ENCODE measurements at places on chromosomes 11 and 22.

DNA sequence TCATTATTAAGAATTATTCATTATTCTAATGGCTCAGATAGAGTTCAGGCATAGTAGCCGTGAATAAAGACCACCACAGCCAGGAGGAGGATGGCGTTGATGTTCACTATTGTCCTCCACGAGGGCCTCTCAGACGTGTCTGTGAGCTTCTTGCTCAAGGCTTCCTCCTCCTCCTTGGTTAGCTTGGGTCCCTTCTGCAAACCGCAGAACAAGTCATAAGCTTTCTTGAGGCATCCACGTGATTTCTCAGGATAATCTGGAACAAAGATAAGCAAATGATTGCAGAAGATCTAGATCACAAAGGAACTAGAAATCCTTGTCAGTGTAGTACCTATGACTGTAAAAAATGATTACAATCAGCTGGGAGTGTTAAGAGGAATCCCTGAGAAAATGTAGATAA lies 13.6 kb upstream of the RFPL2 start:
- DNase-seq = no peak

DNA sequence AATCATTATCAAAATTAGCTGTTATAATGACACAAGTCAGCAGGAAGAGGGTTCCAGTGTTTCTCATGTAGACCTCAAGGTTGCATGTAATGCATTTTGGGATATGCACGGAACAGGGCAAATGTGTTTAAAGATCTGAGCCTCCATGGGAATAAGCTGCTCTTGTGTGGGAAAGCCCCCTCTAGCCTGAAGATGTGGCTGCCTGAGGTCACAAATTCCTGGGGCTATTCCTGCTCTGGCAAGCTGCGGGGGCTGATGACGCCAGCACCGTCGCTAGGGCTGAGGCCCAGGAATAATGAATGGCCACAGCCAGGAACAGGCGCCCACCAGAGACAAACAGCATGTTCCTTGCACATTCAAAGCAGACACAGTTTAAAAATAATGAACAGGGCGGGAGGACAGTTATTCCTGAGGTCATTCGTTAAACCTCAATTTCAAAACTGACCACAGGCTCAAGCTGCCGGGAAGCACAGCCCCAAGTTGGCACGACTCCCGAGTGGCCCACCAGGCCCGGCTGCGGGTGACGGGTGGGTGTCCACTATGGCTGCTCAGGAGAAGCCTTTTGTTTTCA lies 11.7 kb downstream of the OSBPL5 start:
- DNase-seq = no peak

DNA sequence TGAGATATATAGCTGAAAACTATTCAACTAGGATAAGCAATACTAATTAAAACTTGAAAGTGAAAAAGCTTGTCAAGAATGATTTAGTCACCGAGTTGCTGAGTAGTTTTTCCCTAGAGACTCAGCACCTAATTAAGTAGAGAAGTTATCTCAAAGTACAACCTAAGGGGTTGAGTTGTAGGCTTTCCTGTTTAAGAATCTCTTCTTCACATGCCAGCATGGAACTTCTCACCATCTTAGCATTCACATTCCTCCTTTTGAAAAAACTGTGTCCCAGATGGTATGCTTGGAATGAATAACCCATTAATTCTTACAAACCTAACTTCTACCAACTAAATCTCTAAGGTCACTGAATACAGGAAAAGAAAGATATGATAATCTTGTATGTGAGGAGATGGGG lies 303.3 kb upstream of the ZC3H12C start:
- DNase-seq = no peak

DNA sequence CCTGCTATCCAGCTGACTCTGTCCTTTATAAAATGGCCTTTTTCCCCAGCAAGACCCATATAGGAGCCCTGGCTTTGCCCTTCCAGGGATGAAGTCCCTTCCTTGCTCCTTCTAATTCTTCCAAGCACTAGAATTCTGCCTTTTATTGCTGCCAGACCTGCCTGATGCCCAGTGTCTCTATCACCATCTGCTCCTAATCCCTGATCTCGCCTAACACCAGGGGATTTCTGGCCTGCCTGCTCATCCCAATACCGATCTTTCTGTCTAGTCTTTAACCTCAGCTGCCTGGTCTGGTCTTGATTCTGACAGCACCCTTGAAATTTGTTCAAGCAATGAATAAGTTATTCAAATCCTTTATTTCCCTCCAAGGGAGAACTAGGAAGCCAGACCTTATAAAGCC lies 150.2 kb downstream of the SPON1 start:
- no peak for DNase-seq

DNA sequence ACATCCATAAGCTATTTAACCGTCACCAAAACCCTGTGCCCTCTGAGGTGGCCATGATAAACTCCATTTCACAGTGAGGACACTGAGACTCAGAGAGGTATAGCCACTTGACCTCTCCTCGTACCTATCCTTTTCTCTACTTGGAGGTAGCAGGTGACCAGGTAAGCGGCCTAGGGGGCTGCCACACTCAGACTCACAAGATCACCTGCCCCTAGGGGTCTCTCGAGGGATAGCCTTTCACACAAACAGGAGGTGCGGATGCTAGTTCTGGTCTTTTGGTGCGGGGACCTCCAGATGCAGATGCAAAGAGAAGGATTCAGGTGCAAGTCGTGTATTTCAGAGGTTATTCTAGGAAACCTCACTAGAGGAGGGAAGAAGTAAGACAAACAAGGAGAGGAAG lies 14.6 kb downstream of the MS4A18 start:
- DNase-seq = no peak

GRCh38 chr22:48936391-48936790 lies 891.3 kb downstream of the BRD1 start:
- DNase-seq = no peak

DNA sequence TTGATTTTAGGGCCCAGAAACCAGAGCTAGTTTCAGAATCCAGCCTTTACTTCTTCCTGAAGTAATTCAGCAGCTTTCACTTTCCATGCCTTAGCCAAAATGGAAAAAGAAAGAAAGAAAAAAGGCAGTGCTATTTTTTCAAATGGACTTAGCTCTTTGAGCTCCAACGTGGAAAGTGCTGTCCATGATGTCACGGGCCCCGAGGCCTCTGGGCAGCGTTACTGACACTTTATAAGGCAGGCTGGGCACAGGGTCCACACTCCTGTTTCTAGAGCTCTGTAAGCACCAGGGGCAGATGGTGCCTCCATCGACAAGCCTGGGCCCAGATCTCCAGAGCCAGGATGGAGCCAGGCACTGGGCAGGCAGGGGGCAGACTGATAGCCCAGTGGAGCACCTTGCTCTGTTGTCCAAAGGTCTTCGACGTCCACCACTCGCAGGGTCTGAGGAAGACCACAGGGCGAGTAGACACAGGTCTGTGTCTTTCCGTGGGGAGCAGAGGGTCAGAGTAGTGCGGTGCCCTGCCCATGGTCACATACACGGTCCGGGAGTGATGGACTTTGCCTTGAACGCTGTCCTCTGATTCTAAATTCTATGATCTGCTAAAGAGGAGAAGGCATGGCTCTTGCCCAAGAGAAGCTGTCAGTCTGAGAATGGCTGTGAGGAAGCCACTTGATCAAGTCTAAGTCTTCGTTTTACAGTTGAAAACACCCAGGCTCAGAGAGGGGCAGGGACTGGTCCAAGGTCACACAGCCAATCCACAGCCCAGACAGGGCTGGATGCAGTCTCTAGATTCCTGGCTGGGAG lies 22.0 kb upstream of the WNT11 start:
- no peak for DNase-seq

DNA sequence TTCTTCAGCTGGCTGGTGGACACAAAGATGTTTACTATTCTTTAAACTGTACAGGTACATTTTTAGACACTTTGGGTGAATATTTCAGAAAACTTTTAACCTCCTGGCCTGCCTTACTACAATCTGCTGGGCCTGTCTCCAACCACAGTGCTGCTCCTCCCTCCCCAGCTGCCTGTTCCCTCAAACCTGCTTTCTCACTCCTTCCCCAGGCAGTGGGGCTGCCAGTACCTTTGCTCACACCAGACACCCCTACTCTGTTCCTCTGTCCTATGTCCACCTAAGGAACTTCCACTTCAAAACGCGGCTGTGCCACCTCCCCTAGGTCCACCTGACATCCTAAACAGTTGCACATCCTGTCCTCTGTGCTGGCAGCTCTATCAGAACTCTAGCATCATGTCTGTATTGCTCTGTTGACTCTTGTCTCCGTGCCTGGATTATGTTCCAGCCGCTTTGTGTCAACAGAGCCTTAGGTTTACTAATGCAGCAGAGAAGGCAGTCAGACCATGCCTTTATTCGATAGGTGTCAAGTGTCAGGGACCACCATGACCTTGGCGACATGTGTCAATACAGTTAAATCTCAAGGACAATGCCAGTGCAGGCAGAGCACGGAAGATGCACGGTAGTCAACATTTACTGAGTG lies 13.4 kb downstream of the ZP1 start:
- peak; percentile 72 for DNase-seq

GRCh38 chr11:18063862-18064434 lies 17.9 kb upstream of the TPH1 start:
- DNase-seq = peak; percentile 80

DNA sequence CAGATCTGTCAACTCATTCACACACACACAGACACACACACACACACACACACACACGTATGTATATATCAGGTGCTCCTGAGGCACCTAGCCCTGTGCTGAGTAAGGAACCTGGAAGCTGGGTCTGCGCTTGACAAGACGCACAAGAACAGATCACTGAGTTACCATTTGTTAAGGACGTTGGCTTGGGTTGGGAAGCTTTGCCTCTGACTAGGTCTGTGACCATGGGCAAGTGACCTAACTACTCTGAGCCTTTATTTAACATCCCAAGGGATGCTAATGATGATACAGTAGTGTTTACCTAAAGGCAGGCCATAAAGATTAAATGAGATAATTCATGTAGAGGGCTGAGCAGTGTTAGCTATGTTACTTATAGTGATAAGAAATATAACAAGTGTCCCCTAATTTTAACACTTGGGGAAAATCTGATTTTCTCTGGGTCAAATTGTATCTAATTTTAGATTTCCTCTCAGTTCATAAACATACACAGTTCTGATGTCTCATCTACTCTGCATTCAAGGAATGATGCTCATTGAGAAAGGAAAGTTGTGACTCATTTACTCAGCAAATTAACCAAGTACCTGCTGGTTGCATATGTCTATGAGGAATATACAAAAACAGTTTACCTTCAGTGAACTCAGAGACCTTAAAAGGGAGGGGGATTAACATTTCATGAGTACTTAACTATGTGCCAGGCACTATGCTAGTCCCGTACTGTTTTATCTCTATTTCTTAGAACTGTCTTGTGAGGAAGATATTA lies 13.6 kb downstream of the RNF185 start:
- DNase-seq = no peak

- no peak for DNase-seq
Measured at GRCh38 chr11:100687054-100687629, at the start of gene ARHGAP42. ARHGAP42 (plus strand) TSS chr11:100687288; CDS start chr11:100687679, 391 bp downstream.

Data from DMS79 treated with DMSO at 0.1 percent for 48 hours (cell line).